ENCODE measurements at places on chromosomes 3 and 15. TPM values are rescaled to one million over a fixed set of nuclear protein-coding genes. Genes with fewer than 3 reads are reported as not detected.

The AGBL1 gene
- not detected for polyA plus RNA-seq

The GMNC gene
- not detected for polyA plus RNA-seq

DNA sequence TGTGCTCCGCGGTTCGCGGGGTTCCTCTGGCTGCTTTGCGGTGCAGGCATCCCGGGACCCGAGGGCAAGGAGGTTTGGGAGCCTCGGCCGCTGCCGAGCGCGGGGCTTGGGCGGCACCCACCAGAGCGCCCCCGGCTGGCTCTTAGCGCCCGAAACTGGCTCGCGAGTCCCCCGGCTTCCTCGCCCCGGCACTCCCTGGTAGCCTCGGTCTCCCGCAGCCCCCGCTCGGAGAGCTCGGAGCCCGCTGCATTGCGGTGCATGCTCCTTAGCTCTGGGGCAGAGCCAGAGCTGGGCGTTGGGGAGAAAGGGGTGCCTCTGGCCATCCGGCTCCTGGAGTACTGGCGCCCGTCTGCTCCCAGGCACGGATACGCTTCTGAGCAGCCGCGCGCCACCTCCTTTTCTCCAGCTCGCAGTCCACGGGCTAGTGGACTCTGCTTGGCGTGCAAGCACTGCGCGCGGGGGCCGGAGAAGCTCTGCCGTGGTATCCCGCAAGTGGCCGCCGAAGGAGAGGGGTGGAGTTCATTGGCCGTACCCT is 753 bp downstream of the EPHB1 start:
- peak; percentile 38 for DNase-seq

DNA sequence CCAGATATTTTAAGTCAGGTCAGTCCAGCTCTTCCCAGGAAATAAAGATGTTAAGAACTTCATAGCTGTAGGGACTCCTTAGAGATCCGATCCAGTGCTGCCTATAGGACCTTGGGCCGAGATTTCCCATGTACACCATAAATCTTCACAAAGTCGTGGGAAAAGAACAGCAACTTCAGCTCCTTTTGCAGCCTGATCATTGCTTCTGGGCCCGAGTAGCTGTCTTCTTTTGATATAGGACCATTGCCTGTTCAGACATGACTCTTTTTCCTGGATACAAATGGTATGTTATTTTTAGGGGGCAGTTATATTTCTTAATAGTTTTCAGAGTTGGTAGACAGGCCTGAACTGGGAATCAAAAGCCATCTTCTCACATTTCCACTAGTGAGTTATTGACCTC is 20.5 kb downstream of the IL1RAP start:
- DNase-seq, result peak; percentile 54

DNA sequence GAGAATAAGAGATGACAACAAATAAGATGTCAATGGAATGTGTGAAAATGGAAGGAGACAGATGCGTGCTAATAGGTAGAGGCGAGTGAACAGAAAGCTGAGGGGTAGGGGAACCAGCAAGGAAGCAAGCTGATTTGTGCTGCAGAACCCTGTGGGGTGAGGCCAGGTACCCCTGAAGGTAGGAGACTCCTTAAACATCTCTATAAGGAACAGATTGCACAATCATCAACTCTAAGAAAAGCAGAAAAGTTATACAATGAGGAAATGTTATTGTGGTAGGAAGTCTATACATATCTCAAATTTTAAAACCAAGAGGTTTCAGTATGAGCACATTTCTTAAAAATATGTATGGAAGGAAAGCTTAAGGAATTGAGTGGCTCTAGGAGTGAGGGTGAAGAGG is 315.0 kb upstream of the TPM1 start:
- DNase-seq, result no peak

DNA sequence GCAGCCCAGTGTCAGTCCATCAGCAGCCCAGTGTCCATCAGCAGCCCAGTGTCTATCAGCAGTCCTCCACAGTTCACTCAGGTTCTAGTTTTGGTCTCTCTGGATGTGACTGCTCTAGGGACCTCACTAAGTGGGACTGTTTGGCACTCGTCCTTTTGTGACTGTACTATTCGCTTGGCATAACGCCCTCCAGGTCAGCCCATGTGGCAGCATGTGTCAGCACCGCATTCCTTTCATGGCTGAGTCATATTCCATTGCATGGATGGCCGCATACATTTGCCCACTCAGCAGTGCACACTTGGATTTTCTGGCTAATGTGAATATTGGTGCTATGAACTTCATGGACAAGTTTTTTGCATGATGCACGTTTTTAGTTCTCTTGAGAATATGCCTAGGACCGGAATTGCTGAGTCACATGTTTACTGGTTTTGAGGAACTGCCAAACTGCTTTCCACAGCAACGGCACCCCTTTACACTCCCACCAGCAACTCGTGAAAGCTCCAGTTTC is 16.4 kb downstream of the CHST13 start:
- DNase-seq, result peak; percentile 83

DNA sequence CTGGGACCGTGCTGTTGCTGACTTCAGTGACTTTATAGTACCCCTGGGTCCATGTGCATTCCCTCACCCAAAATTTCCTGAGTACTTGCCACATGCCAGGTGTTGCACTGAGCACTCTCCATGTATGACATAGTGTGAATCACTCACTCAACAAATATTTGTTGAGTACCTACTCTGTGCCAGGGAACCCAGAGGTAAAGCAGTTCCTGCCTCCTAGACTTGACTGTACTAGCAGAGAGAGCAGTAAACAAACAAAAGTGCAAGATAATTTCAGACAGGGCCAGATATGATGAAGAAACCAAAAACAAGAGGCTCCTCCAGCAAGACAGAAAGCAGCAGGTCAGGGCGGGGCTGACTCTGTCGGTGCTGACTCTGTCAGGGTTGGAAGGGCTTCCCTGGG is 12.2 kb downstream of the TGM4 start:
- peak; percentile 98 for DNase-seq

DNA sequence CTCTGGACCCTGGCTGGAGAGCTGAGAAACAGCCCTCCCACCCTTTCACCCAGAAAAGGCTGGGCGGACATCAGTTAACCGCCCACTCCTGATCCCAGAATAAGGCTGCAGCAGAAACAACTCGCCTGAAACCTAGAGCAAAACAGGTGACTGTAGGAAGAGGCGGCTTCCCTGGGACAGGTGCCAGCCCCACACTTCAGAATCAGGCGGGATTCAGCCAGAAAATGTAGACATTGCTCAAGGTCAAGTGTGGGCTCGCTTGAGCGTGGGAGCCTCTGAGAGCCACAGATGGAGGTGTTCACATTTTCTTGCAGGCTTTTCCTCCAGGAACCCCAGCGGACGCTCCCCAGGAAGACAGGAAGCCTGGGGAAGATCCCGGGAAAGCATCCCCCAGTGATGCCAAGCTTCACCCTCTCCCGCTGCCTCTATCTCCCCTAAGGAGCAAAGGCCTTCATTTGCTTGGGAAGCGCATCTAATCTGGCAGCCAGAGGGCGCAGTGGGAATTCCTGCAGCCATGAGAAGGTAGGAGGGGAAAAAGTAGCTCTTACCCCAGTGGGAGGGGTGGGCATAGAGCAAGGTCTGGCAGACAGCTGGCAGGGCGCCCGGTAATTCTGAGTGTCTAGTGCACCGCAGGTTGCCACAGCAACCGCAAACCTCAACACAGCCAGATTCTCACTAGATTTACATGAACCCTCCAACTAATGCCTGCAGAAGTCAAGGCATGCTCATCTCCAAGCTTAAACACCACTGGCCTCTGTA is 77.7 kb downstream of the OCA2 start:
- DNase-seq, result peak; percentile 14

DNA sequence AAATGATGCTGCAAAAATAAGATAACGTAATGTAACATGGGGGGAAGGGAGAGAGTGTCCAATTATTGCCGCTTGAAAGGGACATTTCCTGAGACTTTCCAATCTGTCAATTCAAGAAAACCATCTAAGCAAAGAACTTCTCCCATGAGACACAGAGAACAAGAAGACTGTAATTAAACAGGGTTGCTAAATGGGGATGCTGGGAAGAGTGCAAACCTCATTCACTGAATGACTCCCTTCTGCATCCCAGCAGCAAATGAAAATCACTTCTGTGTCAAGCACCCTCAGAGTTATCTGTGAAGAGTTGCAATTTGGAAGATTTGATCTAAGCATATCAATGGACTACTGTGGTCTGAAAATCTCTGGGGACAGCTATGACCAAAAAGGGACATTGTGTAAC is 3.6 kb downstream of the RFT1 start:
- DNase-seq, result no peak

GRCh38 chr15:40052604-40053003 is 13.6 kb upstream of the SRP14 start:
- no peak for DNase-seq

DNA sequence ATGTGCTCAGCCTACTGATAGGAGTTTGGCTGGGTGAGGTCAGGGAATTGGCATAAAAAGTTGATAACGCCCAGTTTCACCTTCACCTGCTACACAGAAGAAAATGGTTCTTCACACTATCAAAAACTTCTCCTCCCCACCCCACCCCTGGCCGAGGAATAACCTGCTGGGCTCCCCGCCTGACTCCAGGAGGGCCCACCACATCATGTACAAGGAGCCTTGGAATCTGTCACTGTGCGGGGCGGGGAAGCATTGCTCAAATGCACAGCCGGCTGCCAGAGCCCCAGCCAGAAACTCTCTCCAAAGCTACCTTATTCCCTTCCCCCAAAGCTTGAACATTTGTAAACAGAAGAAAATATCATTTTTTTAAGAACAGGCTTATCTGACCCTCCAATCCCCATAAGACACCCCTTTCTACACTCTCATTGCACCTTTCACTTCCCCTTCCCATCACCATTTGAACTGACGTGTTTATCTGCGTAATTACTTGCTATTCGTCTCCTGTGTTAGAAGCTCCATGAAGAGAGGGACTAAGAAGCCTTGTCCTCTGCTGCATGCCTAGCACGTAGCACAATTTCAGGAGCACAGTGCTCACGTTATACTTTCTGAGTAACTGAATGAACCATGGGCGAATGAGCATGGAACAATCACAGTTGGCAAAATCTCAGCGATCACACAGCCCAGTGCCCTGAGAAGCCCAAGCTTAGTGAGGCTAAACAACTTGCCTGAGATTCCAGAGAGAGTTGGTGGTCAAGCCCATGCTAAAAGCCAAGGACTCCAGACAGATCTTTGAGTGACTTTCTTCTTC is 82.9 kb downstream of the HES1 start:
- no peak for DNase-seq

DNA sequence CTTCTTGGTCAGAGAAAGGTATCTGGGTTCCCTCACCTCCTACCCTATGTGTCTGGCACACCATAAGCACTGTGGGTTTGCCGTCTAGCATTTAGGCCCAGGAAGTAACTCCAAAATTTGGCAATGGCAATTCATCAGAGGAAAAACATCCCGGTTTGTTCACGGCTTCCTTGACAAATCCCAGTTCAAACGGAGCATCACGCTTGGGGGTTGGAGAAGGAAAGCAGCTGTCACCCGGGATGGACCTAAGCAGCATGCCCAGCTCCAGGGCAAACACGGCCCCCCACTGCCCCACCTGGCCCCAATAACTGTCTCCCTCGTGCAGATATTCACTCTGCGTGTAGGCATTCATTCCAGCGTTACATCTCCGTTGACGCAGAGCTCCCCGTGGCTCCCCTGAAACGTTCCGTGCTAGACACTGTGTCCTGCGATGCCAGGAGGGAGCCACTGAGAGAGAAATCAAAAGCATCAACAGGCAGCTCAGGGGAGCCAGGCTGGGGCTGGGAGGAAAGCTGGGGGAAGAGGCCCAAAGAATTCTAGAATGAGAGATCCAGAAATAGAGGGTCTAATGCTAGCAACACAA is 41.4 kb downstream of the NTRK3 start:
- no peak for DNase-seq

DNA sequence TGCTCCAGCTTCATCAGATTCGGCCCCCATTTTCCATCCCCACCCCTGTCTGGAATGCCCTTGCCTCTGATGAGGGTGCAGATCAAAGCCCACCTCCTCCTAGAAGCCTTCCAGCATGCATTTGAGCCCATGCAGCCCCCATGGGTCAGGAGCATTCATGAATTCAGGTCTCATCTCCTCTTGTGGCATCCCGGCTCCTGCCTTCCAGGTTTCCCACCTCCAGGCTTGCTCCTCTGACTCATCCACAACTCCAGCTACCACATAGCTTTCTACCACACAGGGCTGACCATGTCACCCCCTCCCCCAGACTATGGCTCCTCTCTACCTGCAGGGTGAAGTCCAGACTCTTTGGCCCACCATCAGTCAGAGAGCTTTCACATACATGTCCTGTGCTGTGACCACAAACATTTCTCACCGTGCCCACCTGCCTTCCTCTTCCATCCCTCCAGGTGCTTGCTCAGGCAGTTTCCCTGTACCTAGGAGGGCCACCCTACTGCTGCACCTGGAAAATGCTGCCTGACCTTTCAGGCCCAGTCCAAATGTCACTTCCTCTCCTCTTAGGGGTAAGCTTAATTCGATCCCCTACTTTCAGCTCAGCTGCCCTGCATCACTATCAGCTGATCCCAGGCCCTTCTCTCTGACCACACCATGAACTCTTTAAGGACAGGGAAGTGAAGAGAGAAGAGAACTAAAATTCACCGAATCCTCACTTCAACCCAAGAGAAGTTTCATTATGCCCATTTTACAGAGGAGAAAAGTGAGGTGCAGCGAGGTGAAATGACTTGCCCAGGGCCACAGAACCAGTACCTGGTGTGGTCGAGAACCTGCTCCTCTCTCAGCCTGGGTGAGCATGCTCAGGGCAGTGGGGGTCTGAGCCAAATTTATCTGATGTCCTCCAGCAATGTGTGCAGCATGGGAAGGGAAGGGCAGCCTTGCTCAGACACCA is 13.7 kb upstream of the FGD5 start:
- no peak for DNase-seq

DNA sequence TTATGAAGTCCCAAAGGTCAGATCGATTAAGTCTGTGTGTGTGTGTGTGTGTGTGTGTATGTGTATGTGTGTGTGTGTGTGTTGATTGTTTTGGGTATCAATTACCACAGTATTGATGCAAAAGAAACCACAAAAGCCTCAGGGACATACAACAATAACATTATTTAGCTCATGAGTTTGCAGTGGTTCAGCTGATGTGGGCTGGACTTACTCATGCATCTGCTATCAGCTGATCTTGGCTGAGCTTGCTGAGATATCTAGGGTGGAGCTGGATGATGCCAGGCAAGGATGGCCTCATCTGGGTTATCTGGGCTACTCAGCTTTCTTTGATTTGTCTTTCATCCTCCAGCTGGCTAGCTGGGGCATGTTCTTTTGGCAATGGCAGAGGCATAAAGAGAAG is 82.4 kb upstream of the PRR23C start:
- peak; percentile 95 for DNase-seq

GRCh38 chr15:74651242-74651741 is 35.7 kb downstream of the CLK3 start:
- peak; percentile 54 for DNase-seq

- no peak for DNase-seq
Observed at GRCh38 chr3:148856384-148856783, 8.7 kb upstream of the CPA3 start.

GRCh38 chr3:87982421-87982820 is 76.4 kb downstream of the CGGBP1 start:
- DNase-seq, result no peak

- DNase-seq, result peak; percentile 97
Observed at GRCh38 chr3:128984596-128984995, 9.3 kb downstream of the CFAP92 start.

DNA sequence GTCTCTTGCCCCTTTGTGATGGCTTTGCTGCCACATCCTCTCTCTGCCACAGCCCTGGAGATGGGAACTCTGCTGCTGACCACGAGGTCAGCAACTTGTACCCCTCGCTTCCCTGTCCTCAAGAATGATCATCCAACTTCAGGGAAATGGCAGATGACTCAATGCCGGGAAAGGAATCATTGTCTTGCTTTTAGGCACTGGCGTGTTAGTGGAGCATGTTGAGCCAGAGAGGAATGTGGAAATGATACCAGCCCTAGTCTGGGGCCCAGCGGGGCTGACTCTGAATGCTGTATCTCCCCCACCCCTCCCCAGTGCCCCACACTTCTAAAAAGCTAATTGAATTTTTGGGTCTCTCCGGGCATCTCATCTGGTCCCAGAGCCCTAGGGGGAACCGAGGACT is 184.9 kb upstream of the BHLHE40 start:
- DNase-seq, result no peak

All from foreskin keratinocyte (primary cell).